CD4-positive, alpha-beta T cell treated with Interleukin-6 at 100 ng/mL for 8 hours (primary cell): ENCODE measurements at places on chromosomes 6 and 20.

- DNase-seq: no peak
These were observed 18.0 kb downstream of the STX7 start for GRCh38 chr6:132494954-132495353.

GRCh38 chr6:13229205-13230085 is 98.9 kb downstream of the TBC1D7 start:
- DNase-seq: peak; percentile 4

DNA sequence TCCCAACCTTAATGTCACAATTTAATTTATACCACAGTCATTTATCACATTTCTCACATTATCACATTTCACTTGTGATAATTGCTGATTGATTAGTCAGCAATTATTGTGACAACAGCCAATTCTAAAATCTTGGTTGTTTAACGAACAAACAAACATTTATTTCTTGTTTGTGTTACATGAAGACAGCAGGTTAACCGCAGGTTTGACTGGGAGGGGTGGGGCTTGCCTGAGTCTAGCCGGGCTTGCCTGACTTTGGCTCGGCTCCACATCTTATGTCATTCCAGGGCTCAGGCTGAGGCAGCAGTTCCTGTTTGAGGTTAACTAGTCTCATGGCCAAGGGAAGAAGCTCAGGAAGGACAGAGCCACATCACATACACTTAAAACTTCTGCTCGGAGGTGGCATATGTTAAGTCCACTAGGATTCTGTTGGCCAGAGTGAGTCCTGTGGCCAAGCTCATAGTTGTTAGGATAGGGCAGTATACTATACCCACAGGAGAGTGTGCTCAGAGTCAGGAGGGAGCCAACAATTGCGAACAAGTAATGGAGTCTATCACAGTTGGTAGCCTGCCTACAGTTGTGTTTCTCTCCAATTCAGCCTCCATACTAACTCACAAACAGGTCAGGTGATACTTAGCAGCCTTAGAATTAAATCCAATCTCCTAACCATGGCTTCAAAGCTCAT is 90.0 kb upstream of the IFNGR1 start:
- peak; percentile 14 for DNase-seq

- DNase-seq: no peak
These were observed 157.8 kb downstream of the SCML4 start for GRCh38 chr6:107666084-107666980.

GRCh38 chr6:7260291-7261031 is 52.5 kb downstream of the SSR1 start:
- no peak for DNase-seq

- peak; percentile 63 for DNase-seq
These were observed 8.3 kb downstream of the CEP250 start for GRCh38 chr20:35463455-35464300.

DNA sequence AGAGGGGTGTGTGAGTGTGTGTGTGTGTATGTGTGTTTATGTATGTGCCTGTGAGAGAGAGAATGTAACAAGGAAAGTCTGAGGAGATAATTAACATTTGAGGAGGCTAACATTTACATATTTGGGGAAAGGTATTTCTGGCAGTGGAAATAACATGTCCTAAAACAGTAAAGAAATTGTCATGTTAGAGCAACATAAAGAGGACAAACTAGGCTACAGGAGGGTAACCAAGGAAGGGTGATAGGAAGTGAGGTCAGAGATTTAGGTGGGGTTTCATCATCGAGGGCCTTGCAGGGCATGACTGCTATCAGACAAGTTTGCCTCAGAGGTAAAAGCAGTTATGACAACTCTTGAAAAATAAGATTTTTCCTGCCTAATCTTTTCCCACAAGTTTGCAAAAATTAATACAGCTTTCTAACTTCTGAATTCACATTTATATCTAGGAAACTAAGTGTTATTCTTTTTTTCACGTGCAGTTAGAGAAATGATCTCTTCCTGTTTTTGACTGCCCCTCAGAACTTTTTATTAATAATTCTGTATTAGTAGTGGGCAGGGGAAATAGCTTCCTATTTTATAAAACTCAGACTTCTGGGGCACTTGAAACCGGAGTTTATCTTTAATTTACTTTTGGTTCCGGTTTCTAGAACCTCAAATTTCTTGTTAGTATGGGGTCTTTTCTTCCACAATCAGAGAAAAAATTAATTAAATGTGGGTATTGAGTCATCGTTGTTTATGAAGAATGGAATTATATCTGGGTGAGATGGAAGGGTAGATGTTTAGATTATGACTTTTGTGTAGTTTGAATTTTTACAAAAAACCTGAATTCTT is 30.5 kb upstream of the RHAG start:
- no peak for DNase-seq

DNA sequence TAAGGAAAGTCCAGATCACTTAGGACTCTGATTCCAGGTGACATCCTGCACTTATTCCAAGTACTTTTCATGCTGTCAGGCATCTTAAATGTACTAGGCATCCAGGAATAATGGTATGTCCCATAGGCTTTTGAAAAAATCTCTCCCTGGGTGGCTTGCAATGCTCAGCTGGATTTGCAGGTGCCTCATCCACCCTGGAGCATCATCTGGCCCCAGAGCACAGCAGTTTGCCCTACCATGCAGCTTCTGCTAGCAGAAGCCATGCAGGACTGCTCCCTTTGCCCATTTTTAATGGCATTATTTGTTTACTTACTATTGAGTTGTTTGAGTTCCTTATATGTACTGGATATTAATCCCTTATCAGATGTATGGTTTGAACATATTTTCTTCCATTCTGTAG is 45.2 kb downstream of the DZANK1 start:
- no peak for DNase-seq

GRCh38 chr6:44128020-44128917 is 915 bp downstream of the TMEM63B start:
- no peak for DNase-seq

- DNase-seq: no peak
These were observed 96.6 kb downstream of the CDYL start for GRCh38 chr6:4872841-4873240.

DNA sequence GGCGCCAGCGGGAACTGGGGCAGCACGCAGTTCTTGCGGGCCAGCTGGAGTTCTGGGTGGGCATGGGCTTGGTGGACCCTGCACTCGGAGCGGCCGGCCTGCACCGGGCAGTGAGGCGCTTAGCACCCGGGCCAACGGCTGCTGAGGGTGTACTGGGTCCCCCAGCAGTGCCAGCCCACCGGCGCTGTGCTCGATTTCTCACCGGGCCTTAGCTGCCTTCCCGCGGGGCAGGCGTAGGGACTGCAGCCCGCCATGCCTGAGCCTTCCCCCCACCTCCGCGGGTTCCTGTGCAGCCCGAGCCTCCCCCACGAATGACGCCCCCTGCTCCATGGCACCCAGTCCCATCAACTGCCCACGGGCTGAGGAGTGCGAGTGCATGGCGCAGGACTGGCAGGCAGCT is 168.8 kb downstream of the CD24 start:
- no peak for DNase-seq

- no peak for DNase-seq
These were observed 562.3 kb downstream of the DHX35 start for GRCh38 chr20:39524371-39524911.

- no peak for DNase-seq
These were observed 23.5 kb upstream of the NPBWR2 start for GRCh38 chr20:64130876-64131275.

GRCh38 chr6:131946404-131946991 is 4.7 kb downstream of the CCN2 start:
- no peak for DNase-seq

DNA sequence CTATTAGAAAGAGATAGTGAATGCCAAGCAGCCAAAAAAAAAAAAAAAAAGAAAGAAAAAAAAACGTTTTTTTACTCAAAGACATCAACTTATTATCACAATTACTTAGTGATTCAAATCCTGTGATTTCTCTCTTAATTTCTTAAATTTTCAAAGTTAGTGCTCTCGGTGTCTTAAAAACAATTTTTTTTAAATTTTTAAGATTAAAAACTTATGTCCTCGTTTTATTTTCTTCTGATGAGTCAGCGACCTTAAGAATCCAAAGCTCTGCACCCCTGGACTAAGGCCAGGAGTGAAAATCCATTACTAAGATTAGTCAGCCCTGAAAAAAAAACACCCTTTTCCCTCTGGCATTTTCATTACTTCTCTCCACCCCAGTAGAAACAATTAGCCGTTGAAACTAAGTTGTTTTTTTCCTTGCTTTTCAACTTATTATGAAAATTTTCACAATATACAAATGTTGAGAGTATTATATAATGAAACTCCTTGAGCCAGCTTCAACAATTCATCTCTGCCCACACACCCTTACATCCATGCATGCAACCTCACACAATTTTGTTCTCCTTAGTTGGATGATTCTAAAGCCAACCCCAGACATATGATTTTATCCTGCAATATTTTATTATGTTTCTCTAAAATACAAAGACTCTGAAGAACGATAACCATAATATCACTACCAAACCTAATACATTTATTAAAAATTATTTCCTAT is 85.6 kb upstream of the CARMIL1 start:
- no peak for DNase-seq

- DNase-seq: no peak
These were observed 331.1 kb upstream of the NT5E start for GRCh38 chr6:85118652-85119235.

DNA sequence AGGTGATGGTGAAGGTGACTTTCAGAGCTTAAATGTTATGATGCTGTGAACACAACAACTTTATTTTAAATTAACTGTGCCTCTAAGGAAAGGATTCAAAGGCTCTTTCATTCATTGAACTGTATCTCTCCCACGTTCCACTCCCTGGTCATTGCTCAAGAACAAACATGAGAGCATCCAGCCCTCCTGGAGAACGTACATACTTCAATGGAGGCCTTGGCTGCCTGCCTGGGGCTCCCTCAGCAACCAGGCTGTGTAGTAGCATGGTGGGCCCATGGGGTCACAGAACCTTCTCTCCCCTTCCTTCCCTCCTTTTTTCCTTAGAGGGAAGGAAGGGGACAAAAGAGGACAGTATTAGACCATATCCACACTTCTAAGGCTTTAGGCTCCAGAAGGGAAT is 234.3 kb downstream of the CDC5L start:
- no peak for DNase-seq

DNA sequence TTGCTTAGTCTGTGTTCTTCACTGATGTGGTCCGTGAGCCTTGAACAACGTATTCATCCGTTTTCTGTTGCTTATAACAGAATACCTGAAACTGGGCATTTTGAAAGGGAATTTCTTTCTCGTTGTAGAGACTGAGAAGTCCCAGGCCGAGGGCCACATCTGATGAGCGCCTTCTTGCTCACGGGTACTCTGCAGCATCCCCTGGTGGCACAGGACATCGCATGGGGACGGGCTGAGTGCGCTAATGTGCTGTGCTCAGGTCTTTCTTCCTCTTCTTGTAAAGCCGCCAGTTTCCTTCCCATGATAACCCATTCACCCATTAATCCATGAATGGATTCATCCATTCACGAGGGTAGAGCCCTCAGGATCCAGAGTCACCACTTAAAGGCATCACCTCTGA is 161.0 kb downstream of the NFATC2 start:
- no peak for DNase-seq

DNA sequence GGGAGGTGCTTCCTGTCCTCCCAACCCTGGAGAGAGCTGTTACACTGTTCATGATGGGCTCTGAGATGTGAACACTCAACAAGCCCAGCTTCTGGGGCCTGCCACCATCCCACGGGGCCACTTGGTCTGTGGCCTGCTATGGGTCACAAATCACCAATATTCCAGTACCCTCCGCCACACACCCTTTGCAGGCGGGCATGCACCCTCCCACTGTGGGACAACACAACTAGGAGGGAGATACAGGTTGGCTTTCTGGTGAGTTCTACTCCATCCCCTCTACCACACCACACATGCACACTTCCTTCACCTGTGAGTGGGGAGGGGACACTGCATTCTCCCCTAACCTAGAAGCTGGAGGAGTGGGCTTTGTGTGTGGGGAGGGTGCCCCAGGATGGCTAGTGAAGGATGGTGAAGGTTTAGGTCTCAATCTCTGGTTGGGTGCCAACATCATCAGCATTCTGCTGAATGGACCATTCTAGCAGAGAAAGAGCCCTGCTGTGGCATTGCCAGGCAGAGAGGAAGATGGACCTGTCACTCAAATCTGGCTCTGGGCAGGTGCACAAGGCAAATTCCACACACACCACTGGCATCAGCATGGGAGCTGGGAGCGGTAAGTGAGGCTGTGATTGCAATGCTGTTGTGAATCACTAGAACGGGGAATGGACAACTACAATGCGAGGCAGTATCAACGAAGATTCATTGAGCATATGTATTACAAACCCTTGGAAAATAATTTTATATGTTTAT is 175.1 kb downstream of the THBS2 start:
- DNase-seq: no peak
